Glutamatergic neuron (in vitro differentiated cells): ENCODE measurements at places on chromosomes 1 and 21.

DNA sequence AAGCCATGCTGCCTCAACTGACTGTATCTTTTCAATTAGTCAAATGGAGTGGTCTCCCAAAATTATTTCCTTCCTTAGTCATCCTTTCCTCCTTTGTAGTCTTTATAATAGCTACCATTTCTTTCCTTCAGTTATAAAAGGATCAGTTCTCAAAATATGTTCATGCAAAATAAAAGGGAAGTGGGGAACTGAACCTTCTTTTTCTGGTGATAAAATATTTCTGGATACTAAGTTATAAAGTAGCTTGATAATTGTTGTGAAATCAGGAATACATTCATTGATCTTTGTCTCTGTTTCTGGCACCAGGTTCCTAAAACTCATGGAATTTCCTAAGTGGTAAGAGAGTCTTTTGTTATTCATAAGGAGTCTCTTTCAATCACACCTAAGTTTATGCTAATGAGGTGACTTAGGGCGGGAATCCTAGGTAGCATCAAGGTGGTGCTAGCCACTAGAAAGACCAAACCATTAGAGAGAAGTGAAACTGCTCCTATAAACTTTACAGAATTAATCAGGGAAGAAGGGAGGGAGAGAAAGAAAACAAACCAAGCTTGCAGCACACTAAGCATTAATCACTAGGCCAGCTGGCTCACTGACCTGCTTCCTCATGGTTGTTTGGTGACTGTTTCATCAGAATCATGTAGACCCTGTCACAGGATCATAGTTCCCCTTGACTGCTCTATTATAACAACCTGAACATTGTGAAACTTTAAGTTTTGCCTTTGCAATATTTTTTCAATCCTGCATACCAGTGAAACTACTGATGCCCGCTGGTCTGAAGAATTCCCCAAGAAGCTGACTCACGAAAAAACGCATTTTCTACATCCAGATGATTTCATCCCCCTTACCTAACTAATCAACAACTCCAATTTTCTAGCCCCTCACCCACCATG lies 161.6 kb upstream of the PTBP2 start:
- DNase-seq, result no peak

GRCh38 chr21:42836767-42837301 lies 42.5 kb downstream of the WDR4 start:
- no peak for DNase-seq

GRCh38 chr21:41754479-41754891 lies 12.4 kb downstream of the RIPK4 start:
- peak; percentile 59 for DNase-seq

- DNase-seq, result no peak
Measured at GRCh38 chr1:109819906-109820305, 56.2 kb upstream of the EPS8L3 start.

GRCh38 chr1:82240571-82240970 lies 439.8 kb downstream of the ADGRL2 start:
- DNase-seq, result no peak

DNA sequence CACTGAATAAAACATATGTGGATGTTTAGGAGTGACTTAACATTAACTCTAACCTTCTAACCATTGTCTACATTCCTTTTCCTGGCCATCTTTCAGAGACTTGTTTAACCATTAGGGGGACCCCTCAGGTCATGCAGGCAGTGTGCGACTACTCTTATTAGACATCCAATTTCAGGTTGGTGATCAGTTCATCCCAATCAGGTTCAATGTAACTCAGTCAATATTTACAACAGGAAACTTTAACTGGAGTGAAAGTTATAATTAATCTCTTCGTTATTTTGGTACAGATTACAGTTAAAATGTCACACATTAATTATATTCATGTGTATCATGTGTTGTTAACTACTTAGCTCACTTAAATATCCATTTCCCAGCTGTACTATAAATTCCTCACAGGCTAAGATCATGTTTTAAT lies 68.8 kb upstream of the RGS1 start:
- no peak for DNase-seq

- DNase-seq, result no peak
Measured at GRCh38 chr1:18037651-18038050, 69.9 kb upstream of the IGSF21 start.

- no peak for DNase-seq
Measured at GRCh38 chr1:244030481-244031040, 20.5 kb upstream of the ZBTB18 start.

DNA sequence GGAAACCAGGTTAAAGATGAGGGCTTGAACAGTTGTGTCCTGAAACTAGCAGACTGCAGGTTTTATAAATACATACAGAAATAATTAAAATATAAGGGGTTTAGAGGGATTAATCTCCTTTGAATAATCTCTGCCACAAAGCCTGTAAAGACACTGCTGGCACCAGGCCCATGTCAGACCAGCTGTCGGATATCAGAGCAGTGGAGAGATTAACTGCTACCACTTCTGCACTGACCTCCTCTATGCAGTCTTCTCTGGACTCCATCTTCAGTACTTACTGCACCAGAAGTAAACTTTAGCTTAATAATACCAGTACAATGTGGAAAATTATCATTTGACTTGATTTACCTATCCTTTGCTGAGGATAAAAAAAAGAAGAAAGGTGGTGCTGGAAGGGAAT lies 128.6 kb downstream of the LHX4 start:
- DNase-seq, result peak; percentile 35

- DNase-seq, result no peak
Measured at GRCh38 chr1:185162491-185162890, 5.5 kb downstream of the SWT1 start.

- DNase-seq, result no peak
Measured at GRCh38 chr1:77642196-77642595, 40.3 kb downstream of the ZZZ3 start.

GRCh38 chr21:44463724-44464123 lies 8.4 kb downstream of the LRRC3 start:
- no peak for DNase-seq

DNA sequence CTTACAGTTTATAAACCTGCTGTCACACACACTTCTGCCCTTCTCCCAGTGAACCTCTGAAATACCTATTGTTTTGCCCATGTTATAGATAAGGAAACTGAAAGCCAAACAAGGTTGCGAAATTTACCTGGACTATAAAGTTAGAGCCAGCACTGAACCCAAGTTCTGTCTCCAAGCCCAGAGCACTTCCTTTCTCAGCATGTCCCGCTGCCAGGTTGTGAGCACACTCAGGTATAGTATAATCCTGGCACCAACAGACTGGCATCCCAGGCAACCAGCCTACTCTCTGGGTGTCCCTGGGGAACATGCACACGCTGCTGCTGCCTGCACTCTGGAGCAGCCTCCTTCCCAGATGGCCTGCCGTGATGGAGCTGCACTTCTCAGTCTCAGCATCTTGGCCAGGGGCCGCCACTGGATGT lies 45.1 kb downstream of the PGBD5 start:
- peak; percentile 48 for DNase-seq

DNA sequence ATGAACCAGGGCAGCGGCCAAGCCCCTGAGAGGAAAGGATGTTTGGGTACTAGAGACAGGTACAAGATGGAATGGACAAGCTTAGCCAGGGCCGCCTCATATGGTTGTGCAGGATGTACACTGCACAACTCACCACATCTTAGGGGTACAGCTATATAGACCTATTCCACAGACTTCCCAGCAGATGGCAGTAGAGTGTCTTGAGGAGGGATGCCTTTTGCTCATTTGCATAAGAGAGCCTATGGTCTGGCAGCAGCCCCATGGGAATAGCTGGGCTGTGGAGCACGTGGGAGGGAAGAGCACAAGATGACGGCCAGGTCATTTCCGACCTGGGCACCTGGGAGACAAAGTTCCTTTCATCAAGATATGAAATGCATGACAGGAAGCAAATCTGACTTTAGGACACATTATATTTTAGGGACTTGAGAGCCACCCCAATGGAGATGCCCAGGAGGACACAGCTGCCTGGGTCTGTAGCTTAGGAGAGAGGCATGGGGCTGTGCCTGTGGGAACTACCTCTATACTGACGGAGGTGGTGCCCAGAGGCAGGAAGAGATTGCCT lies 215.5 kb downstream of the KCNJ6 start:
- DNase-seq, result peak; percentile 81

- DNase-seq, result no peak
Measured at GRCh38 chr1:17440074-17440826, 773 bp upstream of the RCC2 start.

- no peak for DNase-seq
Measured at GRCh38 chr1:57088653-57089052, 122.8 kb upstream of the C8B start.

DNA sequence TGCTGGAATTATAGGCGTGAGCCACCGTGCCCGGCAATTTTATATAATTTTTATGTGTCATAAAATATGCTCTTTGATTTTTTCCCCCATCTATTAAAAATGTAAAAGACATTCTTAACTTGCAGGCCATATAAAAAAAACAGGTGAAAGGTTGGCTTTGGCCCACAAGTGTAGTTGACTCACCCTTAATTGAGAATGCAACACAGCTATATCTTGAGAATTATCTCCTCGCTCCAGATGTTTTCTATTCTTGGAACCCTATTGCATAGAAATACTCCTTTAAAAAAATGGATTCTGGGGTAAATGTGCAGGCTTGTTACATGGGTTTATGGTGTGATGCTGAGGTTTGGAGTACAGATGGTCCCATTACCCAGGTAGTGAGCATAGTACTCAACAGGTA lies 112.0 kb downstream of the ST3GAL3 start:
- DNase-seq, result no peak

GRCh38 chr1:167701510-167701909 lies 20.3 kb upstream of the MPZL1 start:
- no peak for DNase-seq

GRCh38 chr1:35470977-35471613 lies 86.1 kb downstream of the KIAA0319L start:
- no peak for DNase-seq

GRCh38 chr21:43467785-43468184 lies 40.9 kb upstream of the SIK1 start:
- no peak for DNase-seq

DNA sequence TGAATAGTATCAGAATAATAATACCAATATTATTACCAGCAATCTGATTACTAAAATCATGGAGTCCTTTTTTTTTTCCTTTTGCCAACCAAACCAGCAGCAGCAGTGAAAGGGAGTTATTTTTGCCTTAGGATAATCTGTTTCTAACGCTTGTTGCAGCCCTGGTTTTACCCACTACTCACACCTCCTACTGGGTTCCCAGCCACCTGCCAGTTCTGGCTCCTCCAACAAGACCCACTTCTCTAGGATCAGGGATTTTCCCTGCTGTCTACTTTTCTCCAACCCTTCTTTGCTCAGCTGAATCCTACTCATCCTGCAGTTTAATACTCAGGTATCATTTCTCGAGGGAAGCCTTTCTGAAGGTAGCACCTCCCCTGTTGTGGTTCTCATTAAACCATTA lies 96.8 kb upstream of the BCAR3 start:
- DNase-seq, result no peak

- no peak for DNase-seq
Measured at GRCh38 chr1:205965036-205965884, 22.0 kb upstream of the SLC26A9 start.

DNA sequence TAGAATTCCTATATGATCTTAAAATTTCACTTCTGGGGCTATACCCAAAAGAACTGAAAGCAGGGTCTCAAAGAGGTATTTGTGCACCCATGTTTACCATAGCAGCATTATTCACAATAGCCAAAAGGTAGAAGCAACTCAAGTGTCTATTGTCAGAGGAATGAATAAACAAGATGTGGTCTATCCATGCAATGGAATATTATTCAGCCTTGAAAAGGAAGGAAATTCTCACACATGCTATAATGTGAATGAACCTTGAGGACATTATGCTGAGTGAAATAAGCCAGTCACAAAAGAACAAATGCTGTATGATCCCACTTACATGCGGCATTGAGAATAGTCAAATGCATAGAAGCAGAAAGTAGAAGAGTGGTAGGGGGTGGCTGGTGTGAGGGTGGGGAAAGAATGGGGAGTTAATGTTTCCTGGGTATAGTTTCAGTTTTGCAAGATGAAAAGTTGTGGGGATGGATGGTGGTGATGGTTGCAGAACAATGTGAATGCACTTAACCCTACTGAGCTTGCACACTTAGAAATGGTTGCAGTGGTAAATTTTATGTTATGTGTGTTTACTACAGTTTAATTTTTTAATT lies 122.4 kb downstream of the TOMM20 start:
- DNase-seq, result no peak

- DNase-seq, result no peak
Measured at GRCh38 chr1:5369223-5369622, 623.0 kb downstream of the NPHP4 start.

DNA sequence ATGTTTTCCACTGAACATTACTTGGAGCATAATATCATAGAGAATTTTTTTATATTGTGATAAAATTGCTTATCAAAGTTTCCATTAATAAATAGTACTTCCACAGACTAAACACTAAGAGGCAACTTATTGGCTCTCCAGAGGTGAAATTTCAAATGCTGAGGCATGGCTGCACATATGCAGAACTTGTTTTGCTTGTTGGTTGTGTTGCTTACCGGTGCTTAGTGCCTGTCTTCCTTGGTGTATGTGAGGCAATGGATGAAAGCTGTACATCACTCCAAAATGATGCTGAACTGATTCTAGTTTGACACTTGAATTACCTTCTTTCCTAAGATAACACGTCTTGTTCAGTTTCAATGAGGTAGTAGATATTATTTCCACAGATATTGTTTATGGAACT lies 29.8 kb upstream of the GPR52 start:
- DNase-seq, result no peak

DNA sequence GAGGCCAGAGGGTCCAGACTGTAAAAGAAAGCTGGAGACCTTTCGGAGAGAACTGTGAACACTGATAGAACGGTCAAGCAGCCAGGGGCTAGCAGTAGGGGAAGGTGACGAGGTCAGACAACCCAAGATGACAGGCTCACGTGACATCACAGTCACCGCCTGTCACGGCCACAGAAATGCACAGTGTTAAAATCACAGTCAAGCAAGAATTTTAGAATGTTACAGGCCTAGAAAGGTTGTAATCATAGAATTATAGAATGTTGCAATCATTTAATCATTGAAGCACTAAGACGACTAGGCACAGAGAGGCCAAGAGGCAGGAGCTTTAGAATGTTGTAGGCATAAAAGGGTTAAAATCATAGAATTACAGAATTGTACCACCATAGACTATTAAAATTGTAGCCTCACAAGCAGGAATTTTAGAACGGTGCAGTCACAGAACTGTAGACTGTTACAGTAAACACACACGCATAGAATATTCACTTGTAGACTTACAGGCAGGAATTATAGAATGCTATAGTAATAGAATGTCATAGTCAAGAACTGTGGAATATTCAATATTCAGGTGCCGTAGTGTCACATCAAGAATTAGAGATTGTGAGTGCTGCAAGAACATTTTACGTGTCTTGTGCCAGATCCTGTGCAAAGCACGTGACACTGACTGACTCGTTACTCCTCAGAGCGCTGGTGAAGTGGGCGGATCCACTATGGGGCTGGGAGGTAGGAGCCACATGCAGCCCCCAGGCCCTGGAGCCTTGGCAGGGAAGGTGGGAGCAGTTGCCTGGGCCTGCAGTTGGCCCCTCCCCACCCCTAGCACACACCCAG lies 118.1 kb downstream of the EPHB2 start:
- no peak for DNase-seq

GRCh38 chr1:182196897-182197870 lies 135.7 kb upstream of the ZNF648 start:
- no peak for DNase-seq

- DNase-seq, result no peak
Measured at GRCh38 chr1:99407018-99407417, 142.7 kb downstream of the PLPPR4 start.
